IPS-NIHi11 (cell line): ENCODE measurements at places on chromosomes 1 and 21.

DNA sequence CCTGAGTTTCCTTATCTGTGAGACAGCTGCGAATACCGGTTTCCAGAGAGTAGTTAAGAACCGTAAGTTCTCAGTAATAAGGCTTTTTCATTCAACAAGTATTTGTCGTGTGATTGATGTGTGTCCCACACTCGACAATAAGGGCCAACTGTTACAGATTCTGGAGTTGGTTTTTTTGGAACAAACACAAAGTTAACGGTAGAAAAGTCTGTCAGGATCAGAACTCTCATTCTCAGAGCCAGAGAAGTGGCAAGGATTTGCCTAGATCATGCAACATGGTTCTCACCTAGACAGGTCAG is 837 bp downstream of the NUDC start:
- no peak for DNase-seq

DNA sequence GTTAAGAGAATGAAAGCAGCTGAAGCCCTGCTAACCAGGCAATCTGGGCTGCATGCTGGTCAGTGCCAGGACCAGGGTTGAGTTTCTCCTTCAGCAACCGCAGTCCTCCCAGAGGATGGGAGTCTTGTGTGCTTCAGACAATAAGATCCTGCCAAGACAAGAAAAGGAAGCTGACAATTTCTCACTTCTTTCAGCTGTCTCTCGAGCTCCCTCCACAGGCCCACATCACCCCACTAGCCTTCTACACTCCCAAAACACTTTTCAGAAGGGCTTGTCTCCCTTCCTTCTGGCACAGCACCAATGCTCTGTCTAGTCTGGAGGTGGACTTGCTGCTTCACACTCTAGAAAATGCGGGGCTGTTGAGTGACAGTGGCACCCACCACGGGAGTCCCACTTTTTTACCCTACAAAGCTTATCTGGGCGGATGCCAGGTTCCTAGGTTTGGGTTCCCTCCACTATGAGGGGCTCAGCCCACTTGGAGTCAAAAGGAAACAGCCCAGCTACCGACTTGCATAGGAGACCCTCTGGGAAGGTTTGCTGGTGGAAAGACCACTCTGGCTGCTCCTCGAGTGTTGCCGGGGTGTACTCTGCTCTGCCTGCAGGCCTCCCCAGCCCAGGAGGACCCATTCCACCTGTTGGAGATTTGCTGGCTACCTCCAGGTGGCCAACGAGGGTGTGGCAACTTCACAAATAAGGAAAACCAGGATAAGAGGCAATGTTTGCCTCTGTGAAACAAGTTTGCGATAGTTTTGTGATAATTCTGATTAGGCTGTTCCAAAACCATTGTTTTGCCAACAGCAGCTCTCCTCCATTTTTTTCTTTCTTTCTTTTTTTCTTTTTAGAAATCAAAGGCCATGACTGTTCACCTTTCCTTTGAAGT is 68.9 kb downstream of the TENT5C start:
- no peak for DNase-seq

- no peak for DNase-seq
Measured at GRCh38 chr1:84254703-84255238, 46.7 kb upstream of the SAMD13 start.

DNA sequence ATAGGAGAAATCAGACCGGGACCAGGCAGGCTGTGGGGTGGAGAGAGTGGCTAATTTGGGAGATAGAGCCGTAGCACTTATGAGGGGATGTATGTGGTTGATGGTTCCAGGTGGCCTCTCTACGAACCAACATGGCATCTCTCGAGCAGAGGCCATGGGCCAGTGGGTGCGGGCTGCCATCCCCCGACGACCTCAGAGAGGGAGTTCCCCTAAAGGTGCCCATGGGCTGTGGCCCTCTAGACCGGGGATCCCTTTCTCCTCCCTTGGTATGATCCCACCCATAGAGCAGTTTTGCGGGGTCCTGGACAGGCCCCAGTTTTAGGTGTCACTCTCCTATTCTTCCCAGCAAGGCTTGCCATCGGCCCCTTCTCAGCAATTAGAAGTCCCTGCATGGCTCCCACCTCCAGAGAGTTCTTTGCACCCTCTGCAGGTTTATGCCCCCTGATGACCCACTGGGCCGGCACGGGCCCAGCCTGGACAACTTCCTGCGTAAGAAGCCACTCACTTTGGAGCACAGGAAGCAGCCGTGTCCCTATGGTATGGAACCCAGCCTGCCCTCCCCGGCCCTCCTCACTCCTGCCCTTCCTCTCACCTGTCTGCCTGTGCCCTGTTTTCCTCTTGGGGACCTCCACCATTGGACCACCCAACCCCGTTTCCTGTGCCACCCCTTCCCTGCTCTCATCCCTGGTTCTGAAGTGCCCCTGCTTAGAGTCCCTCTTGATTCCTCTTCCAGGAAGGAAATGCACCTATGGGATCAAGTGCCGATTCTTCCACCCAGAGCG is 7.8 kb downstream of the ZC3H12A start:
- DNase-seq = no peak

DNA sequence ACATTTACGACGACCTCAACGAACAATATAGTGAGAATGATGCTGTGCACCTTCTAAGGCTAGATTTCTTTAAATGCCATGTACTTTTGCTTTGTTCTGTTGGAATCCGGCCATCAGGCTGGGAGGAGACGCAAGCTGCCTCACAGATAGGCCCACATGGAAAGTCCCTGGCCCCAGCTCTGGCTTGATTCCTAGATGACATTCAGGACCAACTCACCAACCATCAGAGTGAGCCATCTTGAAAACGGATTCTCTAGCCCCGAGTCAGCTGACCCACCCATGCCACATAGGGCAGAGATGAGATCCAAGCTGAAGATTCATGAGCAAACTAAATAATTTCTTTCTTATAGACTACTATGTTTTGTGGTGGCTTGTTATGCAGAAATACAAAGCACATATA is 164.4 kb downstream of the ZNF281 start:
- no peak for DNase-seq

- no peak for DNase-seq
Measured at GRCh38 chr21:24050231-24050630, 1557.0 kb downstream of the MRPL39 start.

- peak; percentile 32 for DNase-seq
Measured at GRCh38 chr1:226577401-226578180, 29.0 kb downstream of the STUM start.

DNA sequence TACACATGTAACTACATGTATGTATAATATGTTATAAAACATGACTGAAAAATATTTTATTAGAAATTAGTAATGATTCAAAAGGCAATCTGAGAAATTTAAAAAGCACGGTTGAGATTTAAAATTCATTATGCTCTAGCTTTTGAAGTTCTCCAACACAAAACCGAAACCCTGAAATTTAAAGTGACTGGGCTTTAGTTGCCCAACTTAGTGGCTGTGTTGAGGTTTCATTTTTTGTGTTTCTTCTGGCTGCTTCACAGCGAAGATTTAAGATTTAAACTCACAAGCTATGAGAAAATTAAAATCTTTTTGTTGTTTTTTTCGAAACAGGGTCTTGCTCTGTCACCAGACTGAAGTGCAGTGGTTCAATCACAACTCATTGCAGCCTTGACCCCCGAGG is 1058.7 kb downstream of the NCAM2 start:
- no peak for DNase-seq

DNA sequence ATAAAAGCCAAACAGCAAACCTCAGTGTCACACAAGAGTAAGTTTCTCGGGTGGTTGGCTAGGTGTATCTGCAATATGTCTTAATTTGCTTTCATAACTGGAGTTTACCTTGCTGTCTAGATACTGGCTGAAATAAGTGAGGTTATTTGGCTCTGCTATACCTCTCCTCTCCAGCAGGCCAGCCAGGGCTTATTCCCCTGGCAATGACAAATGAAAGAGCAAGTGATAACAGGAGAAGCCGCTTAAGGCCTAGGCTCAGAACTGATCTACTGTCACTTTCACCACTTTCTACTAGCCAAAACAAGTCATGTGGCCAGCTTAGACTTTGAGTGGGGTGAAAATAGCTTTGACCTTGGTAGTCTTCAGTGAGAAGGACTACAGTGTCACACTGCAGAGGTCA is 4.8 kb upstream of the RPE65 start:
- DNase-seq = no peak

DNA sequence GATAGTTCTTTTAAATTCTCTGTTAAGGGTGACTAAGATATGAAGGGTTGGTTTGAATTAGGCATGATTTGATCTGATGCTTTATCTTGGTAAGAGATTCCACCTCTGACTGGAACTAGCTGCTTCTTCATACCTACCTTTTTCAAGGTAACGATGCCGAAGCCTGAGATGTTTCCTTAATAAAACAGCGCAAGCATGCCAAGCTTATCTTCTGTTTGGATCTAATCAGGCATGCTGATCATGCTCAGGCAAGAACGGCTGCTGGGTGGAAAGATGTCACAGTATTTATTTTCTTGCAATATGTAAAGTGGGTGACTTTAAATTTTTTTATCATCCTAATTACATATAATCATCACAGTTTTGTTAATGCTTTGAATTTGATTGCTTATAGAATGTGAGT is 148.7 kb downstream of the ADGRL2 start:
- no peak for DNase-seq

DNA sequence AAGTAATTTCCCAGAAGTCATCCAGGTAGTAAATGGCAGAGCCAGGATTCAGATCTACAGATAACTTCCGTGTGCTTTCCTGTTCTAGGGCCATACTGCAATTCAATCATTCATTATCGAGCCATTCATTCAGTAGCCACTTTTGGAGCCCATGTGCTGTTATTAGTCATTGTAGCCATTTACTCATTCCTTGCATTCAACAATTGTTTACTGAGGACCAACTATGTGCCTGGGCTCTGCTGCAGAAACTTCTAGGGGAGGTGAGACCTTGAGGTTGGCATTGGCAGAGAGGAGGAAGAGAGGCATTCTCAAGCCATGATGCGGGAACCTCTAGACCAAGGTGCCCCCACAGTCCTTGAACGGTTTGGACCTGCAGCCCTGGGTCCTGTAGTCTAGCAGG is 27.9 kb downstream of the EPHB2 start:
- DNase-seq = no peak

DNA sequence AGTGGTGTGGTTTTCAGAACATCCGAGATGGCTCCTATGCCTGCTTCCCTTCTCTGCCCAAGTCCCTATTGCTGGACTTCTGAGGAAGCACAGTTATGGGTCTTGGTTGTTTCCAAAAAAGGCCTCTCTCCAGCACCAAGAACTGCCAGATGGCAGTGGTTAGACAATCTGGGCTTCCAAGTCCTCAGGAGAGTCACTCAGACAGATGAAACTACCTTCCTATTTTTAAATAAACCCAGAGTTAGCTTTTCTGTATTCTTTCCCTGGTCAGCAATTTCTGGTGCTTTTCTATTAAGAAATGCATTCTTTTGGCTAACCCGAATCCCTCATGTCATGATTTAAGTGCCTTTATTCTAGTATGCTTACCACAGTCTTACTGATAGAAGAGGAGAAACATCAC is 245.9 kb downstream of the PRDM2 start:
- DNase-seq = no peak

DNA sequence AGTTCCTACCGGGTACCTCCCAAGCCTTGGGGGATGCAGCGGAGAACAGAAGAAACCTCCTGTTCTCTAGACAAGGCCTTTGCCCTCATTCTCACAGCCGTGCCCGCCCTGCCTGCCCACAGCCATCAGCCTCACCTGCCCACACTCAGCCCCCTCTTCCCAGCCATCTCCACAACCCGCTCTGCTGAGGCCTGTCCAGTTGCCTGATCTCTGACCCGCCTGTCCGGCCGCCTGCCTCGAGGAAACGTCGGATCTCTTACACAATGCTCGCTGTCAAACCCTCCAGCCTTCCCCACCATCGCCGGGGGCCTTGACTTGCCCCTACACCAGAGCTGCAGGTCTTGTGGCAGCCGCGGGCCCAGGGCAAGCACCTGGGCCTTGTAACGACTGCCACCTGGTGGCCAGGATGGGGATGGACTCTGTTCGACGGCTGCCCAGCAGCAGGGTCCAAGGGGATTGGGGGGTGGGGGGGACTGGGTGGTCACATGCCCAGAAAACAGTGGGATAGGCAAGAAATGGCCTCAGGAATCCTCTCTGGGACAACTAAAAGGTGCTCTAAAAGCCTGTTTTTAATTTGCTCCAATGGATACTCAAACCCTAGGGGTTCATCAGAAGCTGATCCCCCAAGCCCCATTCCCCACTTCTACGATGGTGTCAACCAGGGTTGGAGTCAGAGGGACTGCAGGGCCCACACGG is 31.0 kb downstream of the SLC45A1 start:
- peak; percentile 98 for DNase-seq

GRCh38 chr1:230581446-230582079 is 60.7 kb upstream of the COG2 start:
- DNase-seq = peak; percentile 30

GRCh38 chr1:24254783-24255182 is 64.4 kb upstream of the GRHL3 start:
- DNase-seq = no peak
